EH (cell line): ENCODE measurements at places on chromosomes 6 and 20.

DNA sequence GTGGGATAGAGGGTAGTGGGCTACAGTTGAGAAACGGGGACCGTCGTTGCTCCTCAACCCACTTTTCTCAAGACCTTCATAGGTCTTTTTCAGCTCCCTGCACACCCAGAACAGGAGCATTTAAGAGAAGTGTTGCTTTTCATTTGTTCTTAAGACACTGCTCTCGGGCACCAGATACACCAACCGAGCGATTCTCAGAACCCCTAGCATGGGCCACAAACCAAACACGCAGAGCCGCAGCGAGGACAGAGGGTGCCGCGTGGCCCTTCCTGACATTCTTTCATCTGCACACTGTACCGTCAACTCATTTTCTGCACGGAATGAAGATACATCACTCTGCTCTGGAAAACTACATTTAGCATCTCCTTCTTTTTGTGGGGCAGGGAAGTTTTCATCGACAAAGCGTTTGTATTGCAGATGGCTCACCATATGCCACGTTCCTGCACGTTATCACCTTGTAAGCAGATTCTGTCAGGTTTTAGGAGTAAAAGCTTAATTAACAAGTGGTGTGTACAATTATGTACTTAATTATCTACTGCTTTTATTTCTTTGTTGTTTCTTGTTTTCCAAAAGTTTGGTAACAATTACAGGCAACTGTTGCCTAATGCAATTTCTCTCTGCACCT, 70.4 kb upstream of the MLN start:
- no peak for DNase-seq

GRCh38 chr6:119390247-119390793, 40.8 kb upstream of the MAN1A1 start:
- no peak for DNase-seq

- DNase-seq: no peak
Observed at GRCh38 chr6:138996524-138996923, 8.5 kb upstream of the REPS1 start.

- peak; percentile 27 for DNase-seq
Observed at GRCh38 chr20:61901392-61902220, 164.1 kb downstream of the TAF4 start.

DNA sequence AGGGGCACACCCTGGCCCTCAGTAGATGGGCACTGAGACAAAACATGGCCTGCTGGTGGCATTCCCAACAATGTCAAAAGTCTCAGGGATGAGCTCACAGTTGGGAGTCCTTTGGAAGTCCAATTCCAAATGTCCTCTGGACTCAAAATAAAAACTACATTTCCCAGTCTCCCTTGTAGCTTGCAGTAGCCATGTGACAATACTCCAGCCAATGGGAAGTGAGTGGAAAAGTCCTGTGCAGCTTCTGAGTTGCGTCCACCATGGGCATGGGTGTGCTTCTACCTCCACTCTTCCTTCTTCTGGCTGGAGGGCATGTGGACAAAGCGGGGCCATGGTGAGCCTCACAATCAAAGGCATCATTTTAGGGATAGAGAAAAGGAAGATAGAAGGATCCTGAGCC, 5.8 kb upstream of the ADAM33 start:
- DNase-seq: peak; percentile 83

DNA sequence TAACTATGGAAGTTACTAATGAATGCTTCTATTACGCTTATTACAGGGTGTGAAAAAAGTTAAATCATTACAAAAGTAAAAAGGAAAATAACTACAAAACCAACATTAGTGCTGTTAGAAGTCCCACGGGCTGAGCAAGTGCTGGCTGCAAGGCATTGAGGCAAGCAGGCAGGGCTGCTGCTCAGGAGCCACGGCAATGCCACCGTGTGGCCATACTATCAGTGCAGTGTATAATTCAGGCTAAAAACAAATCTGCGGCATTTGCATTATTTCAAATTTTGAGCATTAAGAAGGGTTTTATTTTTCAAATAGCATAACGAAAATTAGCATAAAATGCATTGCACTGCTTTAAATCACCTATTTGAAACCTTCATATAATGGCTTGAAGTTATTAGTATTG, 17.1 kb downstream of the IFNGR1 start:
- DNase-seq: peak; percentile 16

DNA sequence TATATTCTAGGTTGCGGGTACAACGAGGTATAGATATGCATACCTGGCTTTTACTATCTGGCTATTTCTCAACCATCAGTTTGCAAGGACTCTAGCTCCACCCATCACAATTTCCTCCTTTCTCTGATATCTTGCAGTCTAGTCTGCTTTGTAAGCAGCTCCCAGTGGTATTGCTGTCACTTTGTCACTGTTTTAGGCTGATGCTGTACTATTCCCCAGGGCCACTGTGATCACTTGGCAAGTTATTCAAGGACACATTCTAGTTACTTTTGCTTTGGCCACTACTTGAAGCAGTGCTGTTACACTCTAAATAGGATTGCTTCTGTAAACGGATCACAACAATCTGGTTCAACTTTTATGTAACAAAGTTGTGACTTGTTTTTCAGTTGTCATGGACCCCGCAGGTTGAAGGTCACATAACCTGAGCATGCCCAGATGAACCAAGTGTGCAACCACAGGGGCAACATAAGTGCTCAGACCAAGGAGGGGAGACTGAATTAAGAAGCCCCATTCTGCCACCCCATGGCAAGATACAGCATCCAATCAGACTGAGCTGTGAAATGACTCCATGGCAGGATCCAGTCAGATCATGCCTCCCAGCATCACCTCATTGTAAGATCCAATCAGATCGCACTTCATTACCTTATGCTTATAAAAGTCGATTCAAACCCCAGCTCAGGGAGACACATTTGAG, 588.4 kb upstream of the CITED2 start:
- no peak for DNase-seq
